ENCODE measurements at places on chromosomes 13 and 19. TPM values are rescaled to one million over a fixed set of nuclear protein-coding genes. Genes with fewer than 3 reads are reported as not detected.
A peak's percentile ranks its signal among the peaks of the same experiment; 100 is the strongest.

- H3K27me3 ChIP-seq: peaks cover 4% of the 10 kb centered on the region
- DNase-seq: no peak
- H3K4me1 ChIP-seq: peaks cover 3% of the 10 kb centered on the region
- H3K27ac ChIP-seq: no peak overlapping the region
- no peaks in the 10 kb centered on the region for H3K36me3 ChIP-seq
Observed at GRCh38 chr19:31963746-31964145, 381.7 kb upstream of the ZNF507 start.

DNA sequence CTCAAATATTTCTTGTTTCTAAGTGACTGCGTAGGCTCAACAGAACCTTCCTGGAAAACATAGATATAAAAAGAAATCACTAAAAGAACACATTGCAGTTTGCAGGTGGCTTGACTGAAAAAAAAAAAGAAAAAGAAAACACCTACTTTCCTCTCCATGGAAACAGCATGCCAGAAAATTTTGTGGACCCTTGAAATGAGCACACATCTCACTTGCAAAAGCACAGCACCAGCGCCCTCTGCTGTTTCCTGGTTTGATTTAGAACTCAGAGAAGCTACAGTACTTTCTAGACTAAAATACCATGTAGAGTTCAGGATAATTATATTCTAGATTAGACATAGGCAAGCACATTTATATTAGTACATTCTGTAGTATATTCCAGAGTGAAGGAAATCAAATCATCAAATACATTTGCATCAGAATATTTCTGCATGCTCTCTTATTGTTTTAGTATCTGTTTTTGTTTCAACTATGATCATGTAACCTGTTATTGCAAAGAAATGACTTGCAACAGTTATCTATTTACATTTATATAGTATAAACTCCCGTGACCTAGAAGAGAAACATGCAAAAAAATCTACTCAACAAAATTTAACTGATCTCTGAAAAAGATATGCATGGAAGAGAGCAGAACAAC, 22.3 kb upstream of the XPO4 start:
- no peak overlapping the region for H3K4me3 ChIP-seq
- no peak overlapping the region for H3K27ac ChIP-seq
- H3K36me3 ChIP-seq: no peaks in the 10 kb centered on the region
- peak; percentile 93 for DNase-seq

DNA sequence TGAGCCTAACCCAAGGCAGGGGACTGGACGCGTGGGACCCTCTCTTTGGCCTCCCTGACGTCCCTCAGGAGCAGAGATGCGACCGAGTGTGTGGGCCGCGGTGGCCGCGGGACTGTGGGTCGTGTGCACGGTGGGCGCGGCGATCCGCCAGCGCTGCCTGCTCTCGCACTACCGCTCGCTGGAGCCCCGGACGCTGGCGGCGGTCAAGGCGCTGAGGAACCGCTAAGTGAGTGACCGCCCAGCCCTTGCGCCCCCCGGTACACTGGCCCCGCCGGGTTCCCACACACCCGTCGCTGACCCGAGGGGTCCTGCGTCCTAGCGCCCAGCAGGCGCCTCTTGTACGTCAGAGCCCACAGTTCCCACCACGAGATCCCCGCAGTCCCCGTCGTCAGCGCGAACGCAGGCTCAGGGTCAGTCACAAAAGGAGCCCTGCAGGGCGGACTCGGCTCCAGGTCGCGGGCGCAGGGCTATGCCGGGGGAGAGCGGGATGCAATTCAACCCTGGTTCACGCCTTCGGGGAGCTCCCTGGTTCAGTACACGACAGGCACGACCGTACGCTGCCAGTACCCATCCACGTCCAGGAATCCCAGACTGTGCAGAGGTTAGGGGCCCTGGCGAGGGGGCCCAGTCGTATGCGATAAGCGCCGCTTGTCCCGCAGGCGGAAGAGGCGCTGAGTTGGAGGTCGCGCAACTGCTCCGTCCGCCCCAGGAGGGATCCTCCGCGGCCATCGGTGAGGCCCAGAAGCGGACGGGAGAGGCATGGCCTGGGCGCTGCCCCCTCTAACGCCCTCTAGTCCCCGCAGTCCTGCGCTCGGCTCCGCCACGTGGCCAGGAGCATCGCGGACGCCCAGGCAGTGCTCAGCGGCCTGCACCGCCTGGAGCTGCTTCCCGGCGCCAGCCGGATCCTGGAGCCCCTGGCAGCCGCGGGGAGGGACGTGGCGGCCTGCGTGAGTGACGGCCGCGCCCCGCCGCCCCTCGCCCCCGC, 3.6 kb upstream of the IFNL2 start:
- peak; percentile 30 for DNase-seq
- H3K4me3 ChIP-seq: no peak overlapping the region
- H3K4me1 ChIP-seq: peaks cover 10% of the 10 kb centered on the region
- no peak overlapping the region for H3K27ac ChIP-seq

GRCh38 chr13:20460761-20461160, 64.9 kb downstream of the CRYL1 start:
- DNase-seq: no peak
- H3K36me3 ChIP-seq: no peaks in the 10 kb centered on the region
- H3K4me3 ChIP-seq: no peak overlapping the region
- H3K27ac ChIP-seq: no peak overlapping the region
- peaks cover 11% of the 10 kb centered on the region for H3K4me1 ChIP-seq

- H3K4me3 ChIP-seq: no peak overlapping the region
- peaks cover 2% of the 10 kb centered on the region for H3K27me3 ChIP-seq
- no peaks in the 10 kb centered on the region for H3K36me3 ChIP-seq
- no peak for DNase-seq
Observed at GRCh38 chr19:17610384-17610783, 54.9 kb downstream of the COLGALT1 start.

DNA sequence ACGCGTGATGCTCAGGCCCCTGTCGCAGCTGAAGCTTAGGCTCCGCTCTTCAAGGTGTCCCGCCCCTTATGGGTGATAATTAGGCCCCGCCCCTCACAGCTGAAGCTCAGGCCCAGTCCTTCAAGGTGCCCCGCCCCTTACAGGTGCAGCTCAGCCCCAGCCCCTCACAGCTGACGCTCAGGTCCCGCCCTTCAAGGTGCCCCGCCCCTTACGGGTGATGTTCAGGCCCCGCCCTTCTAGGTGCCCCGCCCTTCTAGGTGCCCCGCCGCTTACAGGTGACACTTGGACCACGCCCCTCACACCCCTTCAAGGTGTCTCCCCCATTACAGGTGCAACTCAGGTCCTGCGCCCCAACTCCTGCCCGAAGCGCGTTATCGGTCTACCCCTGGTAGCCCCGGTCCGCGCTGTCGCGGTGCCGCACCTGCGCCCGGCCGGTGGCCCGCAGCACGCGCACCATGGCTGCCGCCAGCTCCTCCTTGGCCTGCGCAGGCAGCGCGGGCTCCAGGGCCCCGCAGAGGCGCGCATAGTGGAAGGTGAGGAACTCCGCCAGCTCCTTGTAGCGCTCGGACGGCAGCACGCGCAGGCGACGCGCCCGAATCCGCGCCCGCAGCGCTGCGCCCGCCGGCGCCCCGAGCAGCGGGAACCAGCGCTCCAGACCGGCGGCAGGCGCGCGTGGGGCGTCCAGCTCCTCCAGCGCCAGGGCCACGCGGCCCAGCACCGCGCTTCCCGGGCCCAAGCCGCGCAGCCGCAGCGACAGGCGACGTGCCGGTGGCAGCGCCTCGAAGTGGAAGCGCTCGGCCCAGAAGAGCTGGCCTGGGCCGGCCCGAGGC, 7.3 kb downstream of the RASAL3 start:
- H3K4me3 ChIP-seq: no peak overlapping the region
- DNase-seq: no peak
- peaks cover 60% of the 10 kb centered on the region for H3K27me3 ChIP-seq
- H3K4me1 ChIP-seq: peaks cover 22% of the 10 kb centered on the region

- peaks cover 45% of the 10 kb centered on the region for H3K4me1 ChIP-seq
- peak overlapping the region; percentile 97 for H3K27ac ChIP-seq
- DNase-seq: no peak
- no peaks in the 10 kb centered on the region for H3K27me3 ChIP-seq
- peak overlapping the region; percentile 58 for H3K4me3 ChIP-seq
- peaks cover 30% of the 10 kb centered on the region for H3K36me3 ChIP-seq
Observed at GRCh38 chr19:46785980-46786235, 2.5 kb downstream of the SLC1A5 start.

DNA sequence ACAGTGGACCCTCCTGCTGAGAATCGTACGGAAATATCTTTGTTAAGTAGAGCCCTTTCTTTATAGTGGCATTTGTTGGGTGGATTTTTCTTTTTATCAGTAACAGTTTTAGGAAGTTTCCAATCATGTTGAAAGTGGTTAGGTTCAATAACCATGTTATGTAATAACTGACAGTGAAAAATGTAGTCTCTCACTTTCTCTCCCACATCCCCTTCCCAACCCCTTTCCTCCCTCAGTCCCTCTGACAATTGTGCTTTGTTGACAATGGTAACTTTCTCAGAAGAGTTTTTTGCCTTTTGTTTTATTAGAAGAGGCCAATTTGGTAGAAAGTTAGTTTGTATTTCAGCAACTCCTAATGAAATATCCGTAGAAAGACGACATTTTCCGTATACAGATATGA, 77.8 kb upstream of the SLAIN1 start:
- H3K4me3 ChIP-seq: no peak overlapping the region
- no peak overlapping the region for H3K27ac ChIP-seq
- DNase-seq: no peak

DNA sequence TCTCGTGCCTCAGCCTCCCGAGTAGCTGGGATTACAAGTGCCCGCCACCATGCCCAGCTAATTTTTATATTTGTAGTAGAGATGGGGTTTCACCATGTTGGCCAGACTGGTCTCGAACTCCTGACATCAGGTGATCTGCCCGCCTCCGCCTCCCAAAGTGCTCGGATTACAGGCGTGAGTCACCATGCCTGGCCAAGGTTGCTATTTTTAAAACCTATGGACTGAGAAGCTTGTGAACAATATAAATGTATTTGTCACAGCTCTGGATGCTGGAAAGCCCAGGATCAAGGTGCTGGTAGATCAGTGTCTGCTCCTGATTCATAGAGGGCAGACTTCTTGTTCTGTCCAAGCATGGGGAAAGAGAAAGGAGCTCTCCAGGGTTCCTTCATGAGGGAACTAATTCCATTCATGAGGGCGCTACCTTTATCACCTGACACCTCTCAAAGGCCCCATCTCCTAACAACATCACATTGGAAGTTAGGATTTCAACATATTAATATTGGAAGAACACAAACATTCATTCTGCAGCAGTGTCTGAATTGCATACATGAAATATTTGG, 16.1 kb downstream of the CARD8 start:
- no peaks in the 10 kb centered on the region for H3K27me3 ChIP-seq
- no peak overlapping the region for H3K27ac ChIP-seq
- DNase-seq: no peak
- H3K4me1 ChIP-seq: no peaks in the 10 kb centered on the region
- H3K4me3 ChIP-seq: no peak overlapping the region
- peaks cover 23% of the 10 kb centered on the region for H3K36me3 ChIP-seq

- peak overlapping the region; percentile 66 for H3K4me3 ChIP-seq
- DNase-seq: peak; percentile 89
- H3K36me3 ChIP-seq: peaks cover 6% of the 10 kb centered on the region
- peaks cover 15% of the 10 kb centered on the region for H3K4me1 ChIP-seq
Observed at GRCh38 chr13:42990291-42991232, 1.5 kb downstream of the EPSTI1 start.

GRCh38 chr19:13234518-13234917, 84.3 kb downstream of the IER2 start:
- no peaks in the 10 kb centered on the region for H3K4me1 ChIP-seq
- DNase-seq: peak; percentile 32
- no peaks in the 10 kb centered on the region for H3K36me3 ChIP-seq
- no peak overlapping the region for H3K4me3 ChIP-seq
- H3K27ac ChIP-seq: no peak overlapping the region

DNA sequence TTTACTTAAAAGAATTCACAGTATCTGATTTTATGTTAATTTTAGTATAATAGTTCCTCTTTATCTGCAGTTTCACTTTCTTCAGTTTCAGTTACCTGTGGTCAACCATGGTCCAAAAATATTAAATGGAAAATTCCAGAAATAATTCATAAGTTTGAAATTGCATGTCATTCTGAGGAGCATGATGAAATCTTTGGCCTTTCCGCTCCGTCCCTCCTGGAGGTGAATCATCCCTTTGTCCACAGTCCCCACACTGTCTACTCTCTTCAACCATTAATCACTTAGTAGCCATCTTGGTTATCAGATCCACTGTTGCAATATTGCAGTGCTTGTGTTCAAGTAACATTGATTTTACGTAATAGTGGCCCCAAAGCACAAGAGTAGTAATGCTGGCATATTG, 26.9 kb downstream of the SLITRK6 start:
- no peaks in the 10 kb centered on the region for H3K36me3 ChIP-seq
- H3K27ac ChIP-seq: no peak overlapping the region
- DNase-seq: no peak

DNA sequence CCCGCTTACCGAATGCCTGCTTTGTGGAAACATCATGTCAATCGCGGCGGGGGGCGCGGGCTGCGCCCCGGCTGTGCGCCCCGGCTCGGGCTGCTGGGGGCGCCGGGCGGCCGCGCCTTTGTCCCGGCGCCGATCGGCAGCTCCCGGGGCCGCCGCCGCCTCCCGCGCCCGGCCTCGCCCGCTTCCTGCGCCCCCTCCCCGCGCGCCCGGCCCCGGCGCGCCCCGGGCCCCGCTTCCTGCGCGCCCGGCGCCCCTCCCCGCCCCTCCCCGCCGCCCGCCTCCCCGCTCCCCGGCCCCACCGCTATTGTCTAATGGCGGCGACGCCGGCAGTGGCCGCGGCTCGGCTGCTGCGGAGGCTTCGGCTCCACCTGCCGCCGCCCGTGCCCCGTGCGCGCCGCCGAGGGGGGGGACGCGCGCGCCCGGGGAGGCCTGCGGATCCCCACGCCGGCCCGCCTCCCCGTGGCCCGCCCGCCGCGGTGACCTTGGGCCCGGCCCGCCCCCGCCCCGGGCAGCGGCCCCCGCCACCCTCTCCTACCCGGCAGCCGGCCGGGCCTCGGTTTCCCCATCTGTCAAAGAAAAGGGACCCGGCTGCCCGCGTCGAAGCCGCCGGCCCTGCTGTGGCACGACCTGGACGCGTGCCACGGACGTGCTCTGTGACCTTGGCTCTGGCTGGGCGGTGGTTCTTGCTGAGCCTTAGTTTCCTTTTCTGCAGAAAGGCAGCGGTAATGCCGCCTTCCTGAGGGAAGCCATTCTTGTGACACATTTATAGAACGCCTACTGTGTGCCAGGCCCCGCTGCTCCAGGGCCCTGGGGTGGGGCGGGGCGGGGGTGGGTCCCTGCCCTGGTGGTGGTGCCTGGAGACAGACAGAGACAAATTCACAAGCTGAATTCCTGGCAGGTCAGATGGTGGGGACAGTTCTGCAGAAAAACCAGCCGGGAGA, at the start of gene TLE5:
Gene TLE5, minus strand, starts transcription at position 331 of the 941 bp plus-strand sequence. Its CDS starts 295 bp downstream, at position 36.
- DNase-seq: peak; percentile 82
- peaks cover 33% of the 10 kb centered on the region for H3K36me3 ChIP-seq
- H3K27me3 ChIP-seq: no peaks in the 10 kb centered on the region
- H3K4me3 ChIP-seq: peak within 1 kb of the TSS; percentile 86

- peaks cover 4% of the 10 kb centered on the region for H3K27me3 ChIP-seq
- DNase-seq: no peak
- no peaks in the 10 kb centered on the region for H3K4me1 ChIP-seq
- H3K27ac ChIP-seq: no peak overlapping the region
- H3K36me3 ChIP-seq: no peaks in the 10 kb centered on the region
- no peak overlapping the region for H3K4me3 ChIP-seq
Observed at GRCh38 chr13:20217168-20217567, 15.0 kb downstream of the GJB6 start.

- no peak overlapping the region for H3K27ac ChIP-seq
- no peak overlapping the region for H3K4me3 ChIP-seq
- H3K36me3 ChIP-seq: no peaks in the 10 kb centered on the region
- no peaks in the 10 kb centered on the region for H3K4me1 ChIP-seq
- H3K27me3 ChIP-seq: no peaks in the 10 kb centered on the region
Observed at GRCh38 chr19:51610576-51610975, 19.6 kb downstream of the SIGLEC5 start.

Gene NAPSA
- total RNA-seq: 0.40 TPM

Gene KASH5
- total RNA-seq: not detected

Gene CEACAM5
- not detected for total RNA-seq

Gene BICRA
- 3.1 TPM for total RNA-seq

Gene ZBTB32
- not detected for total RNA-seq

Gene MYO16
- 21.6 TPM for total RNA-seq

Gene MIDN
- 9.2 TPM for total RNA-seq
